Mesenchymal stem cell (in vitro differentiated cells and primary cell): ENCODE measurements at places on chromosomes 4 and X.

DNA sequence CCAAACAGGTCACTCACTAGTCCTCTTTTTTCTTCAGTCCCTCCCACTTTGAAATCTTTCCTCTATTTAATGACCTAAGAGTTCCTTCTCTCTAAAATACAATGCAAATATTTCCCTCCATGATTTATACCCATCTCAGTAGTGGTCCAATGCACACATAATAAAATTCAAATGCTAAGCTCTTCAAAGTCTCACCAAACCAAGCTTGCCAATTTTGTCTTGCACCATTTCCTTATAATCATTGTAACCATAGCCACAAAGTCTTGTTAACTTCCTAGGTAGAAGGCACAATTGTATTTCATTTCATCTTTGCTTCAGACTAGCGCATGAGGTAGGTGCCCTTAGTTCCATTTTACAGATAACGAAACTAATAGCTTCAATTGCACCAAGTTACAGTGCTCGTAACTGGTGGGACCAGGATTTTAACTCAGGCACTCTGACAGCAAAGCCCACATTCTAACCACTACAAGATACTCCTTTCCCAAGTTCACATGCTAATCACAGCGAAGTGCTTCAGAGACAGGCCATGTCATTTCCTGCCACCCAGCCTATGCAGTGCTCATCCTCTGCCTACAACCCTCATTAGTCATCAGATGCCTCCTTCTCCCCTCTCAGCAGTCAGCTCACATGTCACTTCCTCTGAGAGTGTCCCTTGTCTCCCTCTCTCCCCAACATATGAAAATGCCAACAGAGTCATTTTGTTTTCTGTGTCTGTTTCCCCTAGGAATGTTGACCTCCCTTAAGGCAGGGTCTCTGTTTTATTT lies 66.9 kb upstream of the PPARGC1A start:
- no peak overlapping the region for H3K27ac ChIP-seq
- H3K27me3 ChIP-seq = no peaks in the 10 kb centered on the region
- H3K4me3 ChIP-seq = no peak overlapping the region
- no peaks in the 10 kb centered on the region for H3K4me1 ChIP-seq

GRCh38 chr4:141686146-141686775 lies 49.9 kb downstream of the IL15 start:
- no peak overlapping the region for H3K4me3 ChIP-seq
- peaks cover 5% of the 10 kb centered on the region for H3K4me1 ChIP-seq
- H3K27ac ChIP-seq = no peak overlapping the region
- H3K36me3 ChIP-seq = no peaks in the 10 kb centered on the region
- peak; percentile 23 for DNase-seq

GRCh38 chr4:87353592-87353991 lies 30.9 kb upstream of the HSD17B13 start:
- peak; percentile 62 for DNase-seq
- H3K27ac ChIP-seq = no peak overlapping the region
- H3K36me3 ChIP-seq = peaks cover 19% of the 10 kb centered on the region
- peaks cover 3% of the 10 kb centered on the region for H3K4me1 ChIP-seq
- H3K4me3 ChIP-seq = no peak overlapping the region
- H3K27me3 ChIP-seq = no peaks in the 10 kb centered on the region

DNA sequence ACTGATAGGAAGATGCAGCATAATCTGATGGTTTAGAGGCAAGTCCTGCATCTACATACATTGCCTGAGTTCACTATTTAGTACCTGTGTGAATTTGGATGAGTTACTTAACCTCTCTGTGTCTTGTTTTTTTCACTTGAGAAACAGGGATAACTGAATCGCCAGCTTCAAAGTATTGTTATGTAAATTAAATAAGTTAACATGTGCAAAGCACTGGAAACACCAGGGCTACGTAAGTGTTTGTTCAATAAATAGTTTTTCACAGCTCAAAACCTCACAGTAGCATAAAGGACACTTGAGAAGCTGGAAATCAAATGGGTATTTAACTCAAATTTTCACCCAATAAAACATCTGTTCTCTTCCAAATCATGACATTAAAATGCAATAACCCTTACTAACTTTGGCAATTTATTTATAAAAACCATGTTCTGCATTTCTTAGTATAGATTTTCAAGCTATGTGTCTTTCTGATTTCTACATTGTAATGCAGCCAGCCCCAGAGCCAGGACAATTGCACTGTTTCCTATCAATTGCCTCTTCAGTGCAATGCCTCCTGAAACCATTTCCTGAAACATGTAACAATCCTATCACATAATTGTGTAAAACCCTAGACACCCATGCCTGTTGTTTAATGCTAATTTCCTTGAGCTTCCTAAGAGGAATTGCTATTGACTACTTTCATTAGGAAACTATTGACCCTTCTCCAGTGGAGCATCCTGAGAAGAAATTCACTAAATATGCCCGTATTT lies 177.1 kb downstream of the UNC5C start:
- no peak overlapping the region for H3K27ac ChIP-seq
- DNase-seq = no peak
- no peaks in the 10 kb centered on the region for H3K36me3 ChIP-seq
- H3K27me3 ChIP-seq = no peaks in the 10 kb centered on the region
- no peak overlapping the region for H3K4me3 ChIP-seq

- H3K27ac ChIP-seq = no peak overlapping the region
- peaks cover 11% of the 10 kb centered on the region for H3K27me3 ChIP-seq
- no peak for DNase-seq
- no peak overlapping the region for H3K4me3 ChIP-seq
Measured at GRCh38 chrX:150182161-150182560, 181.0 kb upstream of the MAMLD1 start.

DNA sequence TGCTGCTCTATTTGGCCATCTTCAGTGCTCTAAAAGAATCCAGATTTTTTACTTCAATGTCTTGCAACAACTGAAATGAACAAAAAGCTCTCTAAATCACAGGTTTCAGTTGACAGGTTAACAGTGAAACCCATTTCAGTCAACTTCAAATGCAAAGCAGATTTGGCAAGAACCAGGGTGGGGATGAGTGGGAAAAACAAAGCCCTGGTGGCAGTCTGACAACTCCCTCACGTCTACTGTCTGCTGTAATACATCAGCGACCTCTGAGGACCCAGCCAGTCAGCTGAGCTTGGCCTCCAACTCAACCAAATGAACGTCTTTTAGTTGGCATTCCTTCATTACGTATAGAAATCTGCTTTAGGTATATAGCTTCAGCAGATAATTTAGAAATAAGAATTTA lies 95.8 kb downstream of the COL25A1 start:
- H3K4me3 ChIP-seq = no peak overlapping the region
- no peaks in the 10 kb centered on the region for H3K36me3 ChIP-seq
- no peaks in the 10 kb centered on the region for H3K27me3 ChIP-seq
- H3K27ac ChIP-seq = no peak overlapping the region

DNA sequence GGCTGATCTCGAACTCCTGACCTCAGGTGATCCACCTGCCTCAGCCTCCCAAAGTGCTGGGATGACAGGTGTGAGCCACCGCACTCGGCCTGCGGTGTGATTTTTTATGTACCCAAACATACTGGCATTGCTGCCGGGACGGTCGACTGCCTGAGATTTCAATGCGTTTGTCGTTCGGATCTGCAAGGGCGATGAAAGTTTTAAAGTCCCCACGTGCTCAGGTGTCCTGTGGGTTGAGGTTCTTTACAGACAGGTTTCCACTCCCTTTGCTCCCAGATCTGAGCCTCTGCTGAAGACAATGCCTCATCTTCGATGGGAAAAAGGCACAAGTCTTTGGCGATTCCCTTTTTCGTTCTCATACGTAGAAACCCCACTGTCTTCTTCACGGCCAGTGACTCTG lies 78.1 kb upstream of the SHOX start:
- H3K27ac ChIP-seq = no peak overlapping the region
- no peak overlapping the region for H3K4me3 ChIP-seq
- no peaks in the 10 kb centered on the region for H3K36me3 ChIP-seq
- no peaks in the 10 kb centered on the region for H3K4me1 ChIP-seq
- DNase-seq = no peak
- no peaks in the 10 kb centered on the region for H3K27me3 ChIP-seq

DNA sequence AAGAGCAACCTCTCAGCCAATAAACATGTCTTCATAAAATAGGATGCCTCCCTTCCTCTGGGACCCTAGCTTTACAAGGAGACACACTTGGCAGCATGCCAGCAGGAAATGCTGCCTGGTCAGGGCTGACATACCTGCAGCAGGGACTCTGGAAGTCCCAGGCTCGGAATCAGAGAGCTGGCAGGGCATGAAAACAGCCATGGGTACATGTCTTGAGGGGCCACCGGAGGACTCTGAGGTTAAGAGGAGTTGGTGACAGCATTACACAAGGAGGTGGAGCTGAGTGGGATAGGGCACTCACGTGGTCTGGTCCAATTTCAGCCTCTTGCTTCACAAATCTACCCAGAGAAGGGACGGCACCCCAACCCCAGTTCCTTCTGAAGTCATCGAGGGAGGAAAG lies 15.7 kb downstream of the MSX1 start:
- no peaks in the 10 kb centered on the region for H3K36me3 ChIP-seq
- peaks cover 58% of the 10 kb centered on the region for H3K27me3 ChIP-seq
- no peak for DNase-seq
- H3K4me3 ChIP-seq = no peak overlapping the region
- H3K4me1 ChIP-seq = peaks cover 3% of the 10 kb centered on the region

GRCh38 chr4:25892796-25893195 lies 21.2 kb upstream of the SMIM20 start:
- DNase-seq = no peak
- no peaks in the 10 kb centered on the region for H3K27me3 ChIP-seq
- H3K27ac ChIP-seq = no peak overlapping the region
- no peaks in the 10 kb centered on the region for H3K4me1 ChIP-seq
- no peaks in the 10 kb centered on the region for H3K36me3 ChIP-seq
- no peak overlapping the region for H3K4me3 ChIP-seq

GRCh38 chrX:39501822-39502221 lies 595.9 kb downstream of the BCOR start:
- DNase-seq = no peak
- no peaks in the 10 kb centered on the region for H3K27me3 ChIP-seq
- no peak overlapping the region for H3K27ac ChIP-seq
- no peaks in the 10 kb centered on the region for H3K36me3 ChIP-seq

GRCh38 chr4:159353422-159354116 lies 250.7 kb downstream of the RAPGEF2 start:
- peaks cover 16% of the 10 kb centered on the region for H3K36me3 ChIP-seq
- no peak for DNase-seq
- no peak overlapping the region for H3K27ac ChIP-seq
- H3K27me3 ChIP-seq = no peaks in the 10 kb centered on the region
- H3K4me1 ChIP-seq = peaks cover 2% of the 10 kb centered on the region
- H3K4me3 ChIP-seq = no peak overlapping the region

DNA sequence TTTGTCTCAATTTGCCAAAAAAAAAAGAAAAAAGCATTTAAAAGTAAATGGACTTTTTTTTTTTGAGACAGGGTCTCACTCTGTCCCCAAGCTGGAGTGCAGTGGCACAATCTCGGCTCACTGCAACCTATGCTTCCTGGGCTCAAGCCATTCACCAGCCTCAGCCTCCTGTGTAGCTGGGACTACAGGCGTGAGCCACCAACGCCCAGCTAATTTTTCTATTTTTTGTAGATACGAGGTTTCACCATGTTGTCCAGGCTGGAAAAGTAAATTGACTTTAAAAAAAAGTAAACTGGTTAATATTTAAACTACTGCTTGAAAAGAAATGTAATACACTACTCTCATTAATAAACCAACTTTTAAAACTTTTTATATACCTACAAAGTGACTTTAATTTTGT lies 5.9 kb downstream of the AIFM1 start:
- H3K36me3 ChIP-seq = no peaks in the 10 kb centered on the region
- no peak for DNase-seq
- H3K27me3 ChIP-seq = peaks cover 9% of the 10 kb centered on the region
- H3K27ac ChIP-seq = no peak overlapping the region
- H3K4me3 ChIP-seq = no peak overlapping the region
- peaks cover 3% of the 10 kb centered on the region for H3K4me1 ChIP-seq

DNA sequence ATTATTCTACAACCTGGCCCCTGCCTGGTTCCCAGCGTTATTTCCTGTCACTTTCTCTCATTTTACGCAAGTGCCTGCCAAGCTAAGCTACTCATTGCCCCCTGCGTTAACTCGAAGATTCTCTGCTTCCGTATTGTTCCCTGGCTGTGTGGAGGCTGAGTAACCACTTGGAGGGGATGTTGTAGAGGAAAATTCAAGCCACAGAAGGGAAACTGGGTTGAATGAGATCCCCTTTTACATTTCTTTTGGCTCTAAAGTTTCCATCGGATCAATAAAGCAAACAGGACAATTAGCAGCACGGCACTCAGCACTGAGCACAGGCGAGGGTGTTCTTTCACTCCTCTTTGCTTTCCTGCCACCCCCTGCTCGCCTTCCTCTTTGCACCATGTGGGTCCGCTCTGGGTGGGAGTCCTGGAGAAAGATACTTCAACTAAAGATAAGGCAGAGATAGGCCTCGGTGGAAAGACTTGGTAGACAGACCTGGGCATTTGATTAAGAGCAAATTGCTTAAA lies 4.2 kb upstream of the TMSB4X start:
- no peak overlapping the region for H3K4me3 ChIP-seq
- peak; percentile 72 for DNase-seq
- H3K27me3 ChIP-seq = no peaks in the 10 kb centered on the region
- H3K27ac ChIP-seq = no peak overlapping the region
- no peaks in the 10 kb centered on the region for H3K36me3 ChIP-seq

GRCh38 chr4:46505131-46505530 lies 115.2 kb upstream of the GABRA2 start:
- no peak overlapping the region for H3K27ac ChIP-seq
- H3K27me3 ChIP-seq = no peaks in the 10 kb centered on the region
- H3K4me3 ChIP-seq = no peak overlapping the region
- no peak for DNase-seq
- H3K4me1 ChIP-seq = no peaks in the 10 kb centered on the region

DNA sequence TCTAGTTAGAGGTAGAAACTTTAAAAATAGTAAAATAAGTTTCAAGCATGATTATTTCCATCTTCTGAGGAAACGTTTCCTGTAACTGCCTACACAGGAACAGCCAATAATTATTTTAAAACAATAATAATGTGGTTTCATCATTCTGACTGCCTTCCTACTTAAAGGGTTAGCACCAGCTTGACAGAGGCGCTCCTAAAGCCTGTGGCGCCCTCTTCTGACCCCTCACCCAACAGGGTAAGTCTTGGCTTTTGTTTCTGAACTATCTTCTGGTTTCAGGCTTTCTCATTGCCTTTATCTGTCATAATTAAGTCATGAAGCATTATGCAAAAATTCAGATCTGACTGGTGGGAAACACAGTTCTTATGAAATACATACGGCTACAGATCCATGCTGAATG lies 96.7 kb downstream of the ITM2A start:
- H3K36me3 ChIP-seq = no peaks in the 10 kb centered on the region
- no peak overlapping the region for H3K4me3 ChIP-seq
- H3K27ac ChIP-seq = no peak overlapping the region
- H3K4me1 ChIP-seq = no peaks in the 10 kb centered on the region
- no peaks in the 10 kb centered on the region for H3K27me3 ChIP-seq
- DNase-seq = no peak

GRCh38 chr4:154953691-154954090 lies 172.6 kb downstream of the RBM46 start:
- DNase-seq = no peak
- H3K4me1 ChIP-seq = no peaks in the 10 kb centered on the region
- H3K4me3 ChIP-seq = no peak overlapping the region

DNA sequence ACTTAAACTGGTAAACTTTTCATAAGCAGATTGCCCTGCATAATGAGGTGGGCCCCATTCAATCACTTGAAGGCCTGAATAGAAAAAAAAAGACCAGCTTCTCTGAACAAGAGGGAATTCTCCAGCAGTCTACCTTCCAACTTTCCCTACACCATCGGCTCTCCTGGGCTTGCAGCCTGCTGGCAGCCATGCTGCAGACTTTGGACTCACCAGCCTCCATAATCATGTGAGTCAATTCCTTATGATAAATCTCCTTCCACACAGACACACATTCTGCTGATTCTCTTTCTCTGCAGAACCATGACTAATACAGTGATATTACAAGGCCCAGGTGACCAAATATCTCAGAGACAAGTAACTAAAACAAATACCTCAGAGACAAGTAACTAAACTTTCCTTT lies 113.8 kb upstream of the WDR17 start:
- H3K4me1 ChIP-seq = no peaks in the 10 kb centered on the region
- DNase-seq = no peak
- no peaks in the 10 kb centered on the region for H3K36me3 ChIP-seq
- H3K27ac ChIP-seq = no peak overlapping the region
- no peaks in the 10 kb centered on the region for H3K27me3 ChIP-seq
